ENCODE measurements at places on chromosomes 12 and 14.

DNA sequence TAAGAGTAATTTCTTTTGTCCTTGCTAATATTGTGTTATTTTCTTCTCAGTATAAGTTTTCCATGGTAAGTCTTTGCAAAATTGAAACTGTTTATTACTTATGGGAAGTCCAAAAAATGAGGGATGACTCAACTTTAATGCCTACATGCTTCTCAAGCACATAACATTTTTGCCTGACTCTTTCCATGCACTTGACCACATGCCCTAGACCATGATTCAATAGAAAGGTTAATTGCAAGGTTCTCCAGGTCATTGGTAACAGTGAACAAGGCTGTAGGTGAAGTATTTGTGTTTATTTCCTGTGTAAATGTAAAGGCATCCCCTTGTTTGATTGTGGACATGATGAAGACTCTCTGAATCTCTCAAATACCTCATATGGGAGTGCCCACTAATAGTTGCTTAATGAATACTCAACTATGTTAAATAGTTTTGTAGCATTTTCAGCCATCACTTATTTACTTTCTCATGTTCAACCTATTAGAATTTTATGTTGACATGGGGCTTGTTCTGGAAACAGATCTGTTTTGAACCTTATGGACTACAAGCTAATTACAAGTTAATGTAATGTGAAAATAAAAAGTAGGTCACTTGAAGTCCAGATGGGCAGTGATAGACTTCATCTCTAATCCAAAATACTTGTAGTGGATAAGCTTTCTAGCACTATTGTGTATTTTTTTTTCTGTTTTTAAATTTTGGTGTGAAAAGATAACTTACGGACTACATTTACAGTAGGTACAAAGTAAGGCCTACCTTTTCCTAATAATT lies 131.7 kb downstream of the TMTC2 start:
- no peak for DNase-seq

- no peak for DNase-seq
These were observed 785 bp upstream of the LHX5 start for GRCh38 chr12:113472191-113473121.

GRCh38 chr12:14773685-14774073 lies 29.6 kb downstream of the WBP11 start:
- no peak for DNase-seq

DNA sequence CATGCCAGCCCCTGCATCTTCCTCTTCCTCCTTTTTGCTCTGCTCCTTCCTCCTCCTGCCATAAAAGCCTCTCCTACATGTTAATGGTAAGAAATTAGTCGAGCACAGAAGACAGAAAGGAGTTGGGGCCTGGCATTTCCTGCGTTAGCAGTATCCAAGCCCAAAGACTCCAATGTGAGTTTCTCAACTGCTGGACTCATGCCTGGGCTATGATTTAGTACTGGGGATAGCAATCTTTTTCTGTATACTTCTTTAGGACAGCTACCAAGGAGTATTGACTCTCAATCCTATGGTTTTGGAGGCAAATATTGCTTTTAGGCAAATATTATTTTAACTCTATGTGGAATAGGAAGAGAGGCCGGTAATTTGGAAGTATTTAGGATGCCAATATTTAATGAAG lies 18.0 kb upstream of the SLC38A4 start:
- DNase-seq: no peak

DNA sequence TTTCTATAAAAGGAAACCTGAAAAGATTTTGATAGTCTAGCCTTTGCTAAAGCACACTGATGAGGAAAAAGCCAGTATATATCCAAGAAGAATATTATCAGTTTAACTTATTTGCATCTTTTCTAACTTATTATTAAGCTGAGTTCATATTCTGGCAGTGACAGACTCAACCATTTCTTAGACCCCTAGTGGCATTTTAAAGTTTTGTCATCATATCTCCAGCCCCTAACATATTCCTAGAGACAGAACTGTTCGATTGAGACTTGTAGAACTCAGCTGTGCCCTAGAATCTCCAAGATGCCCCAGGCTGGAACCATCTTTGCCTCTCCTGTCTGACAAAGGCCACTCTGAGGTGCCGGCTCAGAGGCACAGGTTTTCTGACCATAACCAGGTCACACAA lies 365.6 kb downstream of the NELL2 start:
- DNase-seq: no peak

GRCh38 chr12:108315486-108316105 lies 23.5 kb downstream of the CMKLR1 start:
- no peak for DNase-seq

DNA sequence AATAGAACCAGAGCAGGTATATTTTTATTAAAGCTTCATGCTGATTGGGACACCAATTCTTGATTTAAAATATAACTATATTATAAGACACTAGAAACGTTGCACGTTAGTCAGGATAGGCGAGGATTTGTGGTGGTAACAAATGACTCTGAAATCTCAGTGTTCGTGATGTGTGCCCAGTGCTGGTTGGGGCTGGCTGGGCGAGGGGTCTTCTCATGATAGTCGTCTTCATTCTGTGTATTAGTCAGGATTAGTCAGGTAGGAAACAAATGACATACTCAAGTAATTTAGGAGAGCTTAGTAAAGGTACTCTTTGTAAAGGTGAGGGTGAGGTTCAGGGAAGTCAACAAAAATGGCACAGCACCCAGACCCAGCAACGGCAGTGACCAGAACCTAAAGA lies 73.9 kb upstream of the HIF1A start:
- no peak for DNase-seq

DNA sequence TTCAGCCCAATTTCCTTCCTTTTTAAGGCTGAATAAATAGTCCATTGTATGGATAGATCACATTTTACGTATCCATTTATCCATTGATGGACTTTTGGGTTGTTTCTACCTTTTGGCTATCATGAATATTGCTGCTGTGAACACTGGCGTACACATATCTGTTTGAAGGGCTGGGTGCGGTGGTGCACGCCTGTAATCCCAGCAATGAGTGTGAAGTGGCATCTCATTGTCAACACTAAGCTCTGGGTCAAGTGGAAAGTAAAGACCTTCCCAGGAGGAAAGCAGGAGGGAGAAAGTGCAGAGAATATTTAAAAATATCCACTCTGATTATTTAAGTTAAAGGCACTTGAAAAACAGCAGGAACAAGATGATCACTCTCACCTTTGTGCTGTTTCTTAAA lies 11.7 kb upstream of the PLA2G1B start:
- DNase-seq: no peak

- no peak for DNase-seq
These were observed 247.2 kb upstream of the CCDC196 start for GRCh38 chr14:66238969-66239368.

DNA sequence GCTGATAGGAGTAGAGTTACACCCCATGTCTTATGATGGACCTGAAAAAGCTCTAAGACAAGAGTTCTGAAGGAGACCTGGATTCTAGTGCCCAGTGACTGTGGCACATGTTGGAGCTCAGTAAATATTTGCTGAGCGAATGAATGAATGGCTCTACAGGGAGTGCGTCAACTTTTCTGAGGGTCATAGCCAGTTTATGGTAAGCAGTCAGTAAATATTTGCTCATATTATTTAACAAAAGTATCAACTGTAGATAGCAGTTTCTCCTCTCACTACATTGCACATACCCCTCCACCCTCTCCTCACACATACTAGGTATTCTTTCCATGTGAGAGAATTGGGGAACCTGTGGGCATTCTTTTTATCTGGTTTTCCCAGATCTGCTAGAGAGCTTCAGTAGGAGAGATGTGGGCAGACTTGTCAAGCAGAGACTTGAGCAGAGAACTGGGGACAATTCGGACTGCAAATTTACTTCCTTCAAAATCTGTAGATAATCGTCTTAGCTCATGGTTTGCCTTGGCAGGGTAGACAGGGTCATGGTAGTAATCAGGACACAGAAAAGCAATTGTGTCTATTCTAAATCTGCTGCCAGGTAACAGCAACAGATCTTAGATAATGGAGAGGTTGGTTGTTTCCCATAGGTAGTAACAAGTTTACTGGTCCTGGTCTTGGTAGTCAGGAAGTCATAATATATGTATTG lies 5.7 kb downstream of the SLC4A8 start:
- DNase-seq: no peak

DNA sequence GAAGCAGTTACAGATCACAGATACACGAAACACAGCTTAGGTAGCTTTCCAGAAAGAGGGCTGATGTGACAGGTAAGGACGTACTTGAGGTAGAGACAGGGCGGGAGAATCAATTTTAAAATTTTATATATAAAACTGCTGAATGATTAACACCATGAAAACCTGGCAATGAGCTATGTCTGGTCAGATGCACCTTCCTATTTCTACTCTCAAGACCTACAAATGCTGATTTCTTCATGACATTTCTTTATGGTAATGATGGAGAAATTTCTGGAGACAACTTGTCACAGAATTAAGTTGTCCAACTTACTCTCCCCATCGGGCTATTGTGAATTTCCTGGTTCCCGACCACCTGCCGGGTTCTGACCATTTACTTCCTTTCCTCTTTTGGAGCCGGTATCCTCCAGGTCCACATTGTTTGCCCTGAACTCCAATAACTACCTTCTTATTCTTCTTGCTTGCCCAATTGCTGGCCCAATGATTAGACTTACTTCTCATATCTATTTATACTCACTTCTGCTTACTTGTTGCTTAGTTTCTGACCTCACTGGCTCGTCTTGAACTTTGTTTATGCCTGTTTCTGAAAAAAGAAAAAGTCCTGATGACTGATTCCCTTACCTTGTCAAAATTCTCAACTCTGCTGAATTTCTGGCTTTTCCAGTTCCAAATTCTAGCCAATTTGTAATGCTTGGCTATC lies 12.8 kb upstream of the ATP2B1 start:
- no peak for DNase-seq

DNA sequence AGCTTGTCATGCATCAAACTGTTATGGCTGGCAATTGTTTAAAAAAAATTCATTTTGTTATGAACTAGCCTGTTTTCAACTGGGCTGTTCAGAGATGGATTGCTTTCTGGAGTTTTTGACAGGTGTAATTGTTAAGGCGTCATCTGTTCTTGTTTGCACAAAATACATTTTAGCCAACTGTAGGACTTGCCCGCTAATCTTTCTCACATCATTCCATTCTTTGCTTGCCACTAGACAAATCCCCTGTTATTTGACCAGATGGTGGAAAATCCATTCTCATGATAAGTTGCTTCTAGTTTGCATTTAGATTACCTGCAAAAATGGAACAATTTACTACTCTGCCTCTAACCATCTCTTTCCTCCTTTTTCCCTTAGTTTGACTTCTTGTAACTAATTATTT lies 114.3 kb downstream of the NPAS3 start:
- DNase-seq: no peak

DNA sequence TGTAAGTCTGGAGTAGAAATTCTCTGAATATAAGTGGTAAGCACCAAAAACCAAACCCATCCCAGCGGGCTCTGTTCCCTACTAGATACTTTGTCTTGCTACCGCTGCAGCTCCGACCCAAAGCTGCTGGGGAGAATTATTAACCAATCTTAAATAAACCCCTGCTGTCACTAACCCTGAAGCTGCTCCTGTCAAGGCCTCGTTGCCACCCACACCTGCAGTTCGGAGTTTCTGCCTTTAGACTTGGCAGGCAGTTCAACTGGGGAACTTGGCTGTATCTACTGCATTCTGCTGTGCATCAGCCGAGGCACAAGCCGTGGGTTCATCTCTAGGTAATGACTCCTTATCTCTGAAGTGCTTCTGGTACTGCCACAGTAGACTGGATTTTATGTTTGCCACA lies 55.5 kb downstream of the PPM1A start:
- no peak for DNase-seq

GRCh38 chr12:107478881-107479280 lies 206.7 kb upstream of the PWP1 start:
- no peak for DNase-seq

- no peak for DNase-seq
These were observed 55.5 kb downstream of the CDC42BPB start for GRCh38 chr14:103001651-103002396.

GRCh38 chr12:69101505-69101904 lies 137.9 kb upstream of the CPSF6 start:
- no peak for DNase-seq

- no peak for DNase-seq
These were observed 12.2 kb downstream of the DDX51 start for GRCh38 chr12:132131952-132132351.

DNA sequence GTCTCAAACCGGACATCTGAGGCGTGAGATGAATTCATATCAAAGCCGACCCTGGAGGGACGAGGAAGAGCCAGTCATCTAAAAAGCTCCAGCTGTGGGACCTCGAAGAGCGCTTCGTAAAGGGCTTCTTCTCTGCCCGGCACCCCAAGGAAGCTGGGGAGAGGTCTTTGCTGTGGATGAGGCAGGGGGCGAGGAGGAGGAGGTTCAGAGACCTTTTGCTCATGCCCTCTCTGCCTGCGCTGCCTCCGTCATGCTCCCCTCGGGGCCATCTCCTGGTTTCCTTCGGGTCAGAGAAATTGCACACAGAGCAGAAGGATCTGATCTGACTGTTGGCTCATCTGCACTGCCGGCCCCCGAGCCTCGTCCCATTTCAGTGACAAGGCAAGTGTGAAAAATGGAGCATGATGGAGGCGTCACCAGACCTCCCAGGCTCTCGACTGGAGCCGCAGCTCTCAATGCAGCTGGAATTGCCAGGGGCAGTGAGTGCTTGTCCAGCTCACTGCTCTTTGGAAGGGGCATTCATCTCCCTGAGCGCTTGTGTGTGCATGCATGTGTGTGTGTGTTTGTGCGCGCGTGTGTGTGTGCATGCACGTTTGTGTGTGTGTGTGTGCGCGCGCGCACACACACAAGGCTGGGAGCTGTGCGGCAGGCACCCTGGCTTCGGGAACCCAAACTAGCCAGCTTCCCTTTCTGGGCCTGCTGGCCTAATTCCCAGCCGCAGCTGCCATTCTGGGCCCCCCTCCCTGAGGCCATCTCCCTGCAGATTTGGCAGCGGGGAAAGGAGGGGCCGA lies 9.2 kb downstream of the CABP1 start:
- DNase-seq: peak; percentile 16

DNA sequence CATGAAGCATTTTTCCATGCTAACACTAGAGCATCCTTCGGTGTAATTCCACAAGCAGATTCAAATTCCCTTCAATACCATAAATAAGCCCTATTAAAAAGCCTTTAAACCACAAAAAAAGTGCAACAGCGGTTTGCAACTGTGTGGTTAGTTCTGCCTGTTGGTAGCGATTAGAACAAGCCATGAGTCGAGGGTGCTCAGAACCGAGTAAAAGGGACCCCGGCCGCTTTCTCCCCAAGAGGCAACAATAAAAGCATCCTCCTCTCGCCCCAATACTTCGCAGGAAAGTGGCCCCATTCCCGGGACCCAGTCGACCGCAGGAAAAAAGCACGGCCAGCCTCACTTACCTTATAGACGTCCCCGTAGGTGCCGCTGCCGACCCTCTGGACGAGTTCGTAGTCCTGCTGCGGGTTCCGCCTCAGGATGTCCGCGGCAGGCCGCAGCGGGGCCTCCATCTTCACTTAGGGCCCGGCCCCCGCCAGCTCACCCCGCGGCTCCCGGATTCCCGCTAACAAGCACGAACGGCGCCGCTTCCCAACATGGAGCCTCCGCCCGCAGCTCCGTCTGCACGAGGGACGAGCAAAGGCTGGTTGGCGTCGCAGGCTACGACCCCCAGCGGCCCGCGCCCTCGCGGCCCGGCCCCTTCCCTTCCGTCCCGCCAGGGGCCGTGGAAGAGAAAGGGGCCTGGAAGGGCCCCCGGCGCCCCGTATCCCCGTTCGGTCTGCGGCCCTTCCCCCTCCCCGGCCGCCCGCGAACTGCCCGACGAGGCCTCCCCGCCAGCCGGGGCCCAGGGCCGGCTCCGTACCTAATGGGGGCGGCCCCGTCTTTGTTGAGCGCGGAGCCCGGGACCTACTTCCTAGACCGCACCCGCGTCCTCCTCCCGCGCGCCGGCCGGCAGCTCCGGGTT lies 521 bp downstream of the MAP4K5 start:
- peak; percentile 59 for DNase-seq

- peak; percentile 91 for DNase-seq
These were observed 1.2 kb upstream of the GAPDH start for GRCh38 chr12:6532927-6533652.

Data from hypothalamus (tissue), 51 donors.